ENCODE measurements at places on chromosomes 3 and 15. TPM values are rescaled to one million over a fixed set of nuclear protein-coding genes. Genes with fewer than 3 reads are reported as not detected.
A peak's percentile ranks its signal among the peaks of the same experiment; 100 is the strongest.

DNA sequence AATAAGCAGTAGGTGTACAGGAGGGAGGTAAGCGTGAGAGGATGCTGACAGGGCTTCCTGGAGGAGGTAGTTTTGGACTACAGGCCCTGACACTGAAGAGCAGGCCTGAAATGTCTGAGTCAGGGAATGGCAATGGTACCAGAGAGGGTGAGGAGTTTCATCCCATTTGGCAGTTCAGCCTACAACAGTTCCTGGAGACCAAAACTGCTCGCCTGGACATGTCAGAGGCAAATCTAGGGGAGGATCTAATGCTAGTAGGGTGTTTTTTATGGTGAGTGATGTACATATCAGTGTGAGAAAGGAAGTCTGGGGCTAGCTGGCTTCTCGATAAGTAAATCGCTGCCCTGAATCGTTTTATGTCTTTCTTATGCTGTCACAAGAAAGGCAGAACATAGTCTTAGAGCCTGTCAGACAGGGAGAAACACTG is 13.8 kb upstream of the TNFSF10 start:
- DNase-seq: no peak

- no peak for DNase-seq
Observed at GRCh38 chr15:88810446-88810845, 7.2 kb downstream of the ACAN start.

DNA sequence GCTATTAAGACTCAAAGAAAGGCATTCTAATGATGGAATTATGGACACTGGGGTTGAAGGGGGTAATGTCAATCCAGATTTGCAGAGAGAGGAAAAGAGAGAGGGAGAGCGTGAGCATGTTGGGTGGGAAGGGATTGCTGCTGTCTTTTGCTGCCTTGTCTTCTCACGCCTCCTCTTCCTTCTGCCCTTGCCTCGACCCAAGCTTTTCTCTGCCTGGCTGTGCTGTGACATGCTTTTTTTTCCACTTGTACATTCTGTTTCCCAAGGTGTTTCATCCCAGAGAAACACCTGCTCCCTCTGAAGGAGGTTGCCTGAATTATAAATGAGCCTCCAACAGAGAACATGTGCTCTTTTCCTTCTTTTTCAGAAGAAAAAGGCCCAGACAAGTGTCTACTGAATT is 80.3 kb downstream of the BDH1 start:
- DNase-seq: no peak

DNA sequence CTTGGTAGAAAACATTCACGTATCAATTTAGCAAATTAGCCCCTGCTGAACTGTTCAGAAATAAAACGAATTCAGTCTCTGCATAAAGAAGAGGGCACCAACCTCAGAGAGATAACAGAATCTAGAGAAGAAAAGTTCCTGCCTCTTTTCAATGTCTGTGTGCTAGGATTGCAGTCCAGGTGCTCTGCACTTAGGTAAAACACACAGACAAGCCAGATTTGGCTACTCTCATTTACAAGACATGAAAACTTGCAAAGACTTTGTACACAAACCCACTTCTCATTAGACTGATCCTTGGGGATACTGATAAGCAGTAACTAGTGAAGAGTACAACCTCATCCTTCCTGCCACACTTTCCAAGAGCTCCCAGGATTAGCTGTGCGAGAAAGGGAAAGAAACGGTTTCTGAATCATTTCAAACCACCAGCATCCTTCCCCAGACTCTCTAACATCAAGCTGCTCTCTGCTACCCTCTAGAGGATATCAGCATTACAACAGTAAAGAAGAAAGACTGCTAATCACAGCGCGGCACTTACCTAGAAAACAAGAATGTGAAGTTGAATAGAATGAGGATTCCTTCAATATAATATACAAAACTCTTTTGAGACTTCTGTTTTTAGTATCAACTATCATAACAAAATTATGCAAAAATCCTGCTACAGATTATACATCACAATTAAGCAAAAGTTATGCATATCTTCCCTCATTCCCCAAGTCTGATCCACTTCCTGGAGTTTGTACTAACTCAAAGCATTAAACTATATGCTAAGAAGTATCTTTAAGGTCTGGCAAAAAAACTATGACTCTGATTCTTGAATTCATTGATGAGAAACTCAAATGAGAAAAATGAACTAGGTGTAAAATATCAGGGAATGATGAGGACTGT is 306.4 kb downstream of the MAGI1 start:
- peak; percentile 33 for DNase-seq

GRCh38 chr3:125401402-125401801 is 26.3 kb upstream of the ZNF148 start:
- DNase-seq: no peak

- no peak for DNase-seq
Observed at GRCh38 chr3:59899061-59899460, 849.2 kb upstream of the CFAP20DC start.

- no peak for DNase-seq
Observed at GRCh38 chr3:102619361-102619760, 184.5 kb downstream of the ZPLD1 start.

DNA sequence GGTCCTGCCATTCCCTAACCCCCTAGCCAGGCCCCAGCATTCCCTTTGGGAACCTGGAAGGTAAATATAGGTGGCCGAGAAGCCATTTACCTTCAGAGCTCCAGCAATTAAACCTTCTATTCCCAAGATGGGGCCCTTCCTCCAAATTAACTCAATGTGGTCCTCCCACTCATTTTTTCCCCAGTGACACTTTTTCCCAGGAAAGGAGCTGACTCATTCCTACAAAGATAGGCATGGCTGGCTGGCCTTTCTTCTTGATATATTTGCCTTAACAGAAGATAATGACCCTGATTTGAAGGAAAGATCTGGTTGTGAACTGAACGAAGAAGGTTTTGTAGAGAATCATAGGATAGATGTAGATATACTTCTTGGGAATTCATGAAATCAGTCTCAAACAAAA is 279.0 kb upstream of the VEPH1 start:
- DNase-seq: no peak

GRCh38 chr15:68210821-68211655 is 5.9 kb upstream of the CALML4 start:
- DNase-seq: peak; percentile 59

- no peak for DNase-seq
Observed at GRCh38 chr3:101950510-101950909, 101.2 kb downstream of the NFKBIZ start.

GRCh38 chr3:108180194-108180593 is 42.0 kb downstream of the IFT57 start:
- no peak for DNase-seq

Gene ROBO2
- 245 TPM for total RNA-seq

DNA sequence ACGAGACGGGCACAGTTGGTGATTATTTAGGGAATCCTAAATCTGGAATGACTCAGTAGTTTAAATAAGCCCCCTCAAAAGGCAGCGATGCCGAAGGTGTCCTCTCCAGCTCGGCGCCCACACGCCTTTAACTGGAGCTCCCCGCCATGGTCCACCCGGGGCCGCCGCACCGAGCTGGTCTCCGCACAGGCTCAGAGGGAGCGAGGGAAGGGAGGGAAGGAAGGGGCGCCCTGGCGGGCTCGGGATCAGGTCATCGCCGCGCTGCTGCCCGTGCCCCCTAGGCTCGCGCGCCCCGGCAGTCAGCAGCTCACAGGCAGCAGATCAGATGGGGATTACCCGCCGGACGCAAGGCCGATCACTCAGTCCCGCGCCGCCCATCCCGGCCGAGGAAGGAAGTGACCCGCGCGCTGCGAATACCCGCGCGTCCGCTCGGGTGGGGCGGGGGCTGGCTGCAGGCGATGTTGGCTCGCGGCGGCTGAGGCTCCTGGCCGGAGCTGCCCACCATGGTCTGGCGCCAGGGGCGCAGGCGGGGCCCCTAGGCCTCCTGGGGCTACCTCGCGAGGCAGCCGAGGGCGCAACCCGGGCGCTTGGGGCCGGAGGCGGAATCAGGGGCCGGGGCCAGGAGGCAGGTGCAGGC is 318.0 kb downstream of the FGF12 start:
- peak; percentile 37 for DNase-seq

DNA sequence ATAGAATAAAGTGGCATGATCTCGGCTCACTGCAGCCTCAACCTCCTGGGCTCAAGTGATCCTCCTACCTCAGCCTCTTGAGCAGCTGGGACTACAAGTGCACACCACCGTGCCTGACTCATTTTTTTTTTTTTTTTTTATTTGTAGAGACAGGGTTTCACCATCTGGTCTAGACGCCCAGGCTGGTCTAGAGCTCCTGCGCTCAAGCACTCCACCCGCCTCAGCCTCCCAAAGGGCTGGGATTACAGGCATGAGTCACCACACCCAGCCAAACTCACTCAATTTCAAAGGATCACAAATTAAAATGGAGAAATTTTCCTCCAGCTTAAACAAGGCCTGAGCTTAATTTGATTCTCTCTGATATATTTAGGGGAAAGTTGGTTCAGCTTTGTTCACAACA is 27.3 kb upstream of the NMB start:
- DNase-seq: no peak

GRCh38 chr3:192831111-192831644 is 86.5 kb downstream of the MB21D2 start:
- no peak for DNase-seq

Gene CPLX3
- total RNA-seq: 0.82 TPM

- no peak for DNase-seq
Observed at GRCh38 chr3:47005212-47006144, 26.0 kb downstream of the NBEAL2 start.

- DNase-seq: no peak
Observed at GRCh38 chr3:17489139-17489538, 253.3 kb downstream of the TBC1D5 start.

GRCh38 chr15:69443032-69443611 is 9.5 kb upstream of the RPLP1 start:
- DNase-seq: no peak

DNA sequence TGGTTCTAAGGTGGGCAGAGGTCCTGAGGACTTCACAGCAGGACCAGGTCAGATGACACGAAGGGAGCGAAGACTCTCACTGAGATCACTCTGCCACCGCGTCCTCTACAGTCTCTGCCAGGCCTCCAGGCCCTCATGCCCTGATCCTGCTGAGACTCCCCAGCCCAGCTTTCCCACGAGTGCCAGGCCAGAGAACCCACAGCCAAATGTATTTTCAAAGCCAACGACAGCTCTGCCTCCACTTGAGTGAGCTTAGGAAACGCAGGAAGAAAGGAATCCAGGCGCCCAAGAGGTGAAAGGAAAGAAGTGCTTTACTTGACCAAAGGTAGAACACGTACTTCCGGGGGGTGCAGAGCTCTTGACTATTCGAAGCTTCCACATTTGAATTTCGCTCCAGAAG is 275.0 kb downstream of the XXYLT1 start:
- DNase-seq: no peak

DNA sequence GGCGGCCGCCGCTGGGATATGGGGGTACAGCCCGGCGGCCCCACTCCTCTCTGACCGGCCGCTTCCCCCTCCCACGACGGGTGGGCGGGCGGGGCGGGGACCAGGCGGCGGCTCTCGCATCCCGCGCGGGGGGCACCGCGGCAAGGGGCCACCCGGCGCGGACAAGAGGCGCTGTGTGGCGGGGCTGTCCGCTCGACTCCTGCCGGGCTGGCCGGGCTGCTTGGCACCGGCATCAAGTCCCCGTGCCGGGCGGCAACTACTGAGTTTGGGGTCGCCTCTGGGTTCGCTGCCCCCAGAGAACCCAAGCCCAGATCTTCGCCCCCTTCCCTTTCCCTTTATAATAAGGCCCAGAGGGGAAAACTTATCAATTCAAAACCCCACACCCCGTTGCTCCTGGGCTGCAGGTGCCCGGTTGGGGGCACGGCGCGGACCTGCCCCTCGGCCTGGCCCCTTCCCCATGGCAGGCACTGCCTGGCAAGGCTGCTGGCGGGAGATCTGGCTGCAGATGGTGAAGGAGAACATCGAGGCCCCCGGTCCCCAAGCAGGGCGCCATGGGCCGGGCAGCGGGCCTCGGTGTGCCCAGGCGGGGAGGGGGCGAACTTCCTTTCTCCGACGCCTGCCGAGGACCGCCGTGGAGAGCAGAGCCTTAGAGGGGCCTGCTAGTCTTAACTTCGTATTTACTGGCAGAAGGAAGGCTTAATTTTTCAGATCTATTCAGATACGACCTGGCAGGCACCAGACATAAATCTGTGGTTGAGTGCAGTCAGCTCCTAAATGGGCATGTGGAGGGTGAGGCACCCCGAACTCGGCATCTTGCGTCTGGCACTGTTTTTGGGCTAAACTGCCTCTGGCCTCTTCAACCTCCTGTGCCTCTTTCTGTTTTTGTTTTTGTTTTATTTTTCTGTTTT is 911 bp downstream of the APBA2 start:
- peak; percentile 58 for DNase-seq

Gene IL20RB
- total RNA-seq: 0.82 TPM

- DNase-seq: no peak
Observed at GRCh38 chr15:50244153-50244552, 21.4 kb downstream of the HDC start.

Gene DNASE1L3
- 0.41 TPM for total RNA-seq

GRCh38 chr3:248864-249520 is 52.4 kb downstream of the CHL1 start:
- no peak for DNase-seq

DNA sequence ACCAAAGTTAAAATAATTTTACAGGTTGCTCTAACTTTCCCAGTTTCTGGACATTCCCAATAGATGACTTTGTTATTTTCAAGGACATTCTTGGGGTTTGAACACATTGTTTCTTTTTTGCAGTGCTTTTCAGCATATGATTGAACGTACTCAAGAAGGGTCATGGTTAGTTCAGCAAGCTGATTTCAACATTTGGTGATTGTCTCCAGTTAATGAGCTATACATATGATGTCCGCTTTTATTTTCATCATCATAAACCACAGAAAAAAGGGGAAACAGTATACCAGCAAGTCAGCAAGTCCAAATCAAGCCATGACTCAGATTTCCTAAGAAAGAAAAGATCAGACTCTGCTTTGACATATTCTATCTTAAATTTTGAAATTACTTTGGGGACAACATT is 69.4 kb downstream of the B3GALNT1 start:
- DNase-seq: no peak

DNA sequence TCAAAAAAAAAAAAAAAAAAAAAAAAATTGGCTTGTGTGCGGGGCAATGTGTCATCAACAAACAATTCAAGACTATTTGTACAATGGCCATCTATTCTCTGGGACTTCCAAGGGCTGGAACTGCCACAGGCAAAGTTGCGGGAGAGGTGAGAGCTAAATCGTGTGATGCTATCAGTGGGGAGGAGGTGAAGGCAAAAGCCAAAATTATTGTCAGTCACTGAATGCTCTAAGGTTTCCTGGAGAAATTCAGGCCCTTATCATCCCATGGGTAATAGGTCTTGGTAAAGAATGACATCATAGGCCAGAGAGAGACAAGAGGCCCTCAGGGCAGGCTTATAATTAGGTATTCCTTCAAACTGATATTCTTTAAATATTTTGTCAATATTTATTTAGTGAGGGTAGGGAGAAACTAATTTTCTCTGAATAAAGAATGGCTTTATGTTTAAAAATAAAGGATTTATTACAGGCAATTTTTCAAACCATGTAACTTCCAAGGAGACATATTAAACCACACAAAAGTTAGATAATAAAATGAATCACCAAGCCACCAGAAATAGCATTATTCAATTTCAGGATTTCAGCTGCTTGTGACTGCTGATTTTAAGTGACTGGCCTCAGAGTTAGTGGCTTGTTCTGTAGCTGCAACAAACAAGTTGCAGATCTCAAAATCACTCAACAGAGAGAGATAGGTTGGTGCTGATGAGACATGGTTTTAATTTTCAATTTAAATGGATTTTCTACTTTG is 226.3 kb upstream of the MRPL3 start:
- no peak for DNase-seq

- no peak for DNase-seq
Observed at GRCh38 chr3:193841581-193841980, 248.6 kb downstream of the OPA1 start.

Gene INSYN1
- 26.1 TPM for total RNA-seq

GRCh38 chr3:46829699-46830208 is 33.5 kb downstream of the MYL3 start:
- DNase-seq: no peak

Gene SHC4
- 5.7 TPM for total RNA-seq
